ENCODE measurements at places on chromosomes 7 and 10.
A peak's percentile ranks its signal among the peaks of the same experiment; 100 is the strongest.

DNA sequence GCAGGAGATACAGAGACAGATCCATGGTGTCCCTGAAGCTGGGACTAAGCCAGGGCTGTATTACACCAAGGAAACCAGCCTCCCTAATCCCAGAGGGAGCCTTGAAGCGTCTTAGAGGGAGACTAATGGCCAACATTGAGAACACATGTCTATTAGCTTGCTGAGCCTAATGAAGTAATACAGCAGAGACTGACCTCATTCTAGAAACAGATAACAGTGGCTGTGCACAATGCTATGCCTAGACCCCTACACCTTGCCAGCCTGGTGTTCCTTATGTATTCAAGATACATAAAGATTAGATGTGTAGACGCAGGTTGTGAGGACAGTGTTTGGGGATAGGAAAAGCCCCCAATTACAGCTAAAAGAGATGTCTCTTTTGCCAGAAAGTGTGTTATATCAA, 19.1 kb downstream of the GRM8 start:
- no peak for DNase-seq

- no peak for DNase-seq
These were observed 998.1 kb downstream of the LRMDA start for GRCh38 chr10:76429368-76430060.

GRCh38 chr7:23268746-23269145, 22.2 kb downstream of the GPNMB start:
- no peak for DNase-seq

GRCh38 chr10:132336919-132337407, 5.0 kb downstream of the LRRC27 start:
- DNase-seq: no peak

DNA sequence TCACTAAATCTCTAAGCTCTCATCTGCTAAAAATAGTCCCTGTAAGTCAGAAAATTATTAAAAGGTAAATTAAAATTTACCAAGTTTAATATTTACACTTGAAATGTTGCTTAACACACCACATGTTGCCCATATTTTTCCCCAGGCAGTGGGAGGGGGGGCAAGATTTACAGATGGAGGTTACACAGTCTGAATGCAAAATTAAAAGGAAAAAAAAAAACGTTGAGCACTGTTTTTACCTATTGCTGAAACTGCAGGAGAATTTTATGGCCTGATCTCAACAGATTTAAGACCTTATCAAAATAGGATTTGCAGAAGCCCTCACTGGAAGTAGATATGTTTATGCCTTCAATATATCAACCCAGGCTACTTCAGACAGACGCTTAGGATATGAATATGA, 133.4 kb downstream of the SFMBT2 start:
- DNase-seq: no peak

- no peak for DNase-seq
These were observed 128.0 kb downstream of the NRCAM start for GRCh38 chr7:108328174-108328651.

- no peak for DNase-seq
These were observed 1190.3 kb upstream of the C7orf33 start for GRCh38 chr7:147400221-147400689.

DNA sequence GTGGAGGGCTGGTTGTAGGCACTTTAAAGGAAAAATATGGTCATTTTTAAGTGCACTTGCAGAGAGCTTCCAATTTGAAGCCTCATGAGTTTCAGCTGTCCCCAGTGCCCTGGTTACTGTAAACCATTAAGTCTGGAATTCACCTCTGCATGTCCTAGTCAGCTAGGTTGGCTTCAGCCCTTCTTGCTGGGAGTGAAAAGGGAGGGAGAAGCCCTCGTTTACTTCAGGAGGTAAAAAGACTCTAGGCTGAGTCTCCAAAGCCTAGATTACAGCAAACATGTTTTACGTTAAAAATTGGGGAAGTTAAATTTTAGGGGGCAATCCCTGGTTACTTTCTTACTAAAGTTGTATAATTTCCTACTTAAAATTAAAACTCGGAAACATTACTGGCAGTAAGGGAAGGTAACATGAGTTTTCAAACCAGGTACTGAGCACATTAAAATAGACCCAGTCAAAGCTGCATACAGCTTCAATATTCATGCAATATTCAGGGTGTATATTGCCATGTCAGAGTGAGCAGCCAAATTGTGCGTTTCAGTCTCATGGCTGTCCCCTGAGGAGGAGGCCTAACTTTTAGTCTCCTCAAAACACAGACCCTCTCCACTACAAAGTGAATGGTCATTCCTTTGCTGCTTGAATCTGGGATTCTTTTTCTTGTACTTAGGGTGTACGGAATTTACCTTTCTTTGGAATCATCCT, 156.7 kb downstream of the PRKG1 start:
- no peak for DNase-seq

DNA sequence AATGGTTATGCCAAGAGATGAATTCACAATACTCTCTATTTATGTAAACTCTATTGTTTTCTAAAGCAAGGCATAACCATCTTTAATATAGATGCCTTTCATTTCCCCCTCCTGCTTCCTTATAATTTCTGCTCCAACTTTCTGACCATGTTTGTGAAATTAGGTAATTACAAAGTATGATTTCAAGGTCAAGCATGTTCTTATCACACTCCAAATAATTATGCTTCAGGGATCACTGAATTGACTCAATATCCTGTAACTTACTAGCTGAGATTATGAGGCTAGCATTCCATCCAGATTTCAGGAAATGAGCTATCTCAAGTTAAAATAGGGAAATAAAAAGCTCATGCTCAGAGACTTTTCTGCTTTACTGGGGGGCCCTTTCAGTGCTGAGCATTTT, 655.9 kb upstream of the IGFBP3 start:
- no peak for DNase-seq

GRCh38 chr10:110008518-110009339, 945 bp downstream of the ADD3 start:
- DNase-seq: peak; percentile 18

GRCh38 chr7:34064519-34065158, 159.3 kb downstream of the BMPER start:
- DNase-seq: no peak

DNA sequence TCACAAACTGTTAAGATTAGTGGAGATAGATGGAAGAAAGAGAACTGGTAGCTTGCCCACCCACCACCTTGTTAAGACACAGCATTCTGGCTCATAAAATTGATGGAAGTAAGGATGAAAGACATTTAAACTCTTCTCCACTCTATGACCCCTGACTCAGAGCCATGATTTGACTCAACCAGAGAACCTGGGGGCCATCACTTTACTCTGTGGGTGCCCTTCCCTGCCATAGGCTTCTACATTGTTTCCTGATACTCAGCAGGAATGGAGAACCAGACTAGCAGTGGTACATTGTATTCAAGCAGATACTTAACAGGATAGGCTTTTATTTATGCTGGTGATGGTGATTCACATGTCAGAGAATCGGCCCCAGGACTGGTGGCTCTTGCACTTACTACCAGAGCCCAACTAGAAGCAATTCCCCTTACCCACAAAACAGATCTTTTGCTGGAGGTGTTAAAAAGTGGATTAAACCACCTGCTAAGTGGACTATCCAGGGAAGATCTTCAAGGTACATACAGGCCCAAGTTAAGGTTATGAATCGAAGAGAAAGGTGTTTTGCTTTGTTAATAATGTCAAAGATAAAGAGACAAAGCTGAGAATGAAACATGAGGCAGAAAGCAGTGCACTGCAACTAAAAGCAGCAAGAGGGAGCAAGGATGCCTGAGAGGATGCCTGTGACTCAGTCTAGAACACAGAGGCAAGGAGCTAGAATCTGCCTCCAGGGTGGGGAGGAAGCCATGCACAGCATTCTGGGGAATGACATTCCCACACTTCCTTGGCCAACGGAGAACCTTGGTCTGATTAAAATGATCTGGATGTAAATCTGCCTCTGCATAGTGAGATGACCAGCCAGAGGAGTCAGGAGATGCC, 36.0 kb upstream of the GLI3 start:
- DNase-seq: no peak

- DNase-seq: no peak
These were observed 79.9 kb upstream of the SLC26A5 start for GRCh38 chr7:103525937-103526336.

- DNase-seq: no peak
These were observed 2.8 kb downstream of the GFRA1 start for GRCh38 chr10:116270126-116270770.

DNA sequence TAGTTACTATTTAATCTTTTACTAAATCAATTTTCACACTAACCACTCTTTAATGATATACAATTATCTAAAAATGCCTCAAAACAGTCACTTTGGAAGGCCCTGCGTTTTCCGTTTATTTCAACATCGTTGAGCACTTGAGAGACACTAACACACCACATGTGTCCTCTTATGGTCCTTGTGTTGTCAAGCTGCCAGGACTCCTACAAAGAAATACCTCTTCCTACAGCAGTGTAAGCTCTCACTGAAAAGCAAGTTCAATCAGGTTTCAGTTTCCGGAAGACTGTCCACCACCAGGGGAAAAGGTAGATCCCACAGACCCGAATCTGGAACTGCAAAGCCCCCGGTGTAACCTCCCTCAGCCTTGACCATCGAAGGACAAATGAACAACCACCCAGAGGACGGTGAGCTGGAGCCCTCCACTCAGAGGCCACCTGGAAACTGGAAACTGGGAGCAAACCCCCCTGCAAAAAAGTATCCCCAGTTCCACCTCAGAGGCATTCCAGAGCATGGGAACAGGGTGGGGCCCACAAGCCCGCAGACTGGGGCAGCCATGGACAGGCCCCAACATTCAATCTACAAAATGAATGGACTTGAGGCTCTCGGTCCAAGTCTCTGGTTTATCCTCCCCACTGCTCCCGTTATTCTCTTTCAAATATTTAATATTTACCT, 37.6 kb downstream of the KCNH2 start:
- no peak for DNase-seq

DNA sequence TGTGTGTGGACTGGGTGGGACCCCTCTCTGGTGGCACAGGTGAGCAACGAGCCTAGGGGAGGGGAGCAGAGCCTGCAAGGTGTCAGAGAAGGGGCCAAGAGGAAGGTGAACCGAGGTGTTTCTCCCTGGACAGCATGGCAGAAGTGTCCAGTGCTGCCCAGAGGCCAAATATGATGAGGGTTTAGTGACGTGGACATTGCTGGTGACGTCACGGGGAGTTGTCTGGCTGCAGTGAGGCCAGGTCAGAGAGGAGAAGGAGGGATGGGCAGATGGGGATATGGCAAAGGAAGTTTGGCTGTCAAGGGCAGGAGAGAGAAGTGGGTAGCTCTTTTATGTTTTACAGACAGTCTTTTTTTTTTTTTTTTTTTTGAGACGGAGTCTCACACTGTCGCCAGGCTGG, 2.6 kb upstream of the ZNF853 start:
- no peak for DNase-seq

GRCh38 chr10:78950656-78951587, 117.8 kb upstream of the ZMIZ1 start:
- DNase-seq: no peak

- DNase-seq: no peak
These were observed 78.0 kb downstream of the FAM13C start for GRCh38 chr10:59284118-59284975.

GRCh38 chr10:89283025-89283935, 18.6 kb upstream of the IFIT2 start:
- no peak for DNase-seq

- DNase-seq: no peak
These were observed 13.9 kb downstream of the ATP6V1F start for GRCh38 chr7:128876586-128876977.

DNA sequence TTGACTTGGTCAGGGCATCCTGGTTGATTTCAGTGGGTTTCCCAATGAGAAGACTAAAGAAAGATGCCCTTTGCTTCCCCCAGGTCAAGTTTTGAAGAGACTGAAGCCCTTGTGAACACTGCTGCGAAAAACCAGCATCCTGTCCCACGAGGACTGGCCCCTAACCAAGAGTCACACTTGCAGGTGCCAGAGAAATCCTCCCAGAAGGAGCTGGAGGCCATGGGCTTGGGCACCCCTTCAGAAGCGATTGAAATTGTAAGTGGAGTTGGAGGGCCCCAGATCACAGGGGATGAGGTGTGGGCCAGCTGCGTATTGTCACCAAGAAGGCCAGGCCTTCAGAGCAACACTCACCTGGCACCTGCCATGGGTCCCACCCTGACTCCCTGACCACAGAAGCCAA, 43.3 kb upstream of the BTBD16 start:
- DNase-seq: no peak

DNA sequence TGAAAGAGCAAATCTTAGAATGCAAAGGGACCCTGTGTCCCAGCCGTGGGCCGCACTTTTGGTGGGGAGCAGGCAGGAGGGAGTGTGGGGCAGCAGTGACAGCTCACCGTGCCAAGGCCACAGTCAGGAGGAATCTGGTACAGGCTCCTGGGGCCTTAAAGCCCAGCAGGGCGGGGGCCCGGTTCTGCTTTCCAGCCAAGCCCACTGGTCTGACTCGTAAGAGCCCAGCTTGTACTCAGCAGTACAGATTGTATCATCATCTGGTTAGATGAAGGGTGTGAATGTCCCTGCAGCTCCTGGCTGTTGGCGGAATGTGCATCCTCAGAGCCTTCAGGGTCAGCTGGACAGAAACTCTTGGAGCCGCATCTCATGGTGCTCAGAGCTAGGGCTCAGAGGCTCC, 30.5 kb upstream of the TRIM8 start:
- no peak for DNase-seq

DNA sequence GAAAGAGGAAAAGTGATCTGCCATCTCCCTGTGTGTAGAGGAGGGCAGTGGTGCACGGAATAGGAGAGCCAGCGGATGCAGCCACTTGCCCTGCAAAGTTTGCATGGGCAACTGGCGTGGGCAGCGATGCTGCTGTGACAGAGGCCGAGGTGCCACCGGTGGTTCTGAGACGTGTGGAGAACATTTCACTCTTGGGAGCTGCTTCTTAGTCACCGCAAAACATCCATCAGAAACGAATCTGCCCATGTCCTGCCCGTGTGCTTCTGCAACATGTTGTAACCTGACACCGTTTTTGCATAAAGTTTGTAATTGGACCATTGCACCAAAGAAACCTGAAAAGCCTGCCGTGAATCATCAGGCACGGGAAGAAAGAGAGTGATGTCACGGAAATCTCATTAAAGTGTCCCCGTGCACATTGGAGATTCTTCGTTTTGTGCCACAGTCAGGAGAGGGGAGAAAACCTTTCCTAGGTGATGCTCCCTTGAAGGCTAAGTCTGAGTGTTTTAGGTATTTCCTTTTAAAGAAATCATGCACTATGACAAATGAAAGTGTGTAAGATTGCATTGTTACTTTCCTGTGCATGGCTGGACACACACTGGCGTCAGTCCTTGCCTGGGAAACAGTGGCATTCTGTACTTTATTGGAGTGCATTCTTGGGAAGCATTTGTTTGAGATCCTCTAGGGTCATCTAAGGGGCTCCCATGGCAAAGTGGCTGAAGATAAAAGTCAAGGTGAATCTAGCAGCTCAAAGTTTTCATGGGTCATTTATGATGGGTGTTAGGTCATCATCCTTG, 302.6 kb downstream of the KLF6 start:
- no peak for DNase-seq

- peak; percentile 19 for DNase-seq
These were observed 118.2 kb downstream of the CDK6 start for GRCh38 chr7:92717993-92718716.
